ENCODE measurements at places on chromosomes 5 and 9.
A peak's percentile ranks its signal among the peaks of the same experiment; 100 is the strongest.

- no peak for DNase-seq
Observed at GRCh38 chr9:114784721-114785279, 21.0 kb downstream of the TNFSF15 start.

- DNase-seq = no peak
Observed at GRCh38 chr9:78133751-78134150, 102.1 kb upstream of the CEP78 start.

GRCh38 chr9:134624621-134625181 is 16.9 kb upstream of the COL5A1 start:
- DNase-seq = no peak

DNA sequence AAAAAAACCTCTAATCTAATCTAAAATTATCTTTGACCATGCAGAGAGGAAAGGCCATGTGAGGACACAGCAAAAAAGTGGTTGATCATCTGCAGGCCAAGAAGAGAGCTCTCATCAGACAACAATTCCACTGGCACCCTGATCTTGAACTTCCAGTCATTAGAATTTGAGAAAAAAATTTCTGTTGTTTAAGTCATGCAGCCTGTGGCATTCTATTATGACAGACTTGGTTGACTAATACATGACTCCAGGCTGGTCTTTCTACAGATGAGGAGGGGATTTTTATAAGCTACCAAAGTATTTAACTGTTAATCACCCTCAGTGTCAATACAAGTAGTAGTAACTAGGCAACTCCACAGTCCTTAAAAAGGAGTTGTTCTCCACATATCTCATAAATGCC is 358.5 kb upstream of the RGMB start:
- DNase-seq = no peak

DNA sequence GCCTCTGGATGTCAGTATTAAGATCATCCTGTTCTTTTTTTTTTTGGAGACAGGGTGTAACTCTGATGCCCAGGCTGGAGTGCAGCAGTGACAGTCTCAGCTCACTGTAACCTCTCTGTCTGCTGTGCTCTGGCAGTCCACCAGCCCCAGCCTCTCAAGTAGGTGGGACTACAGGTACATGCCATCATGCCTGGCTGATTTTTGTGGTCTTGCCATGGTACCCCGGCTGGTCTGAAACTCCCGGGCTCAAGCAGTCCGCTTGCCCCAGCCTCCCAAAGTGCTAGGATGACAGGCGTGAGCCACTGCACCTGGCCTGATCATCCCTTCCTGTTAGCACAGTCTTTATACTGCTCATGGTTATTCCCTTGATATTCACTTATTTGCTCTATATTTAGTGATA is 3.5 kb downstream of the KDM4C start:
- DNase-seq = no peak

GRCh38 chr5:38752622-38753021 is 93.2 kb upstream of the OSMR start:
- no peak for DNase-seq

- DNase-seq = no peak
Observed at GRCh38 chr5:21058289-21058688, 1070.3 kb upstream of the CDH18 start.

DNA sequence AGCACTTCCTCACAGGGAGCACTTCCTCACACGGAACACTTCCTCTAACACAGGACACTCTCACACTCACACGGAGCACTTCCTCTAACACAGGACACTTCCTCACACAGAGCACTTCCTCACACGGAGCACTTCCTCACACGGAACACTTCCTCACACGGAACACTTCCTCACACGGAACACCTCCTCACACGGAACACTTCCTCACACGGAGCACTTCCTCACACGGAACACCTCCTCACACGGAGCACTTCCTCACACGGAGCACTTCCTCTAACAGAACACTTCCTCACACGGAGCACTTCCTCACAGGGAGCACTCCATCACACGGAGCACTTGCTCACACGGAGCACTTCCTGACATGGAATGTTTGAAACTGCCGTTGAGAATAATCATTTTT is 13.4 kb downstream of the POMT1 start:
- no peak for DNase-seq

- no peak for DNase-seq
Observed at GRCh38 chr5:165405340-165405739, 1899.9 kb downstream of the MAT2B start.

- DNase-seq = no peak
Observed at GRCh38 chr9:38035873-38036272, 33.2 kb downstream of the SHB start.

DNA sequence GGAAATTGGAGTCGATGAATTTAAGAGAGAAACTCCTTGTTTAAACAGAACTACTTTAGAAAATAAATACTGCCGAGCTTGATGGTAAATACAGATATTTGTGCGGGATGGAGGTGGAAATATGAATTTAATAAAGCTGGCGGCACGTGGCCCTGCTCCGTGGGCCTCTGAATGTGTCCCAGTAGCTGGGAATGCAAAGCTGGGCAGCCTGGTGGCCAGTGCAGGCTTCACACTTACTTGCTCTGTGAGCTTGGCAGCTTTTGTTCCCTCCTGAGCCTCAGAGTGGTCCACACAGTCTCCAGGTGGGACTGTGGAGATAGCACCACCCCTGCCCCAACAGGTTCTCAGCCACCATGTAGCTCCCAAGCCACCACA is 45.9 kb downstream of the BARX1 start:
- DNase-seq = no peak

DNA sequence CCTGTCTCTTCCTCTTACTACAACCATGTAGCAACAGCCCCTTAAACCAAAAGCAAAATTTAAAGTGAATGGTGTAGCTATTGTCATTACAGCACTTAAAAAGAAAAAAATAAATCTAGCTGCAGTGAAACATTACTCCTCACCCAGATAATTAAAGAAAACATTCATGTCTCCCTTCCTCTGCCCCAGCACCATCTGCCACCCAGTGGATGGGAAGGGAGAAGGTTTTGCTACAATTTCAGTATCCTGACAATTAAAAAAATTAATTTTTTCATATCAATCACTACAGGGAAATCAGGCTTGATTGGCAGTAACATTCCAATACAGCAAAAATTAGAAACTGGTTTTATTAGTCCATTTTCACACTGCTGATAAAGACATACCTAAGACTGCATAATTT is 147.4 kb upstream of the PUM3 start:
- no peak for DNase-seq

GRCh38 chr5:147659166-147659929 is 123.2 kb downstream of the JAKMIP2 start:
- DNase-seq = no peak

DNA sequence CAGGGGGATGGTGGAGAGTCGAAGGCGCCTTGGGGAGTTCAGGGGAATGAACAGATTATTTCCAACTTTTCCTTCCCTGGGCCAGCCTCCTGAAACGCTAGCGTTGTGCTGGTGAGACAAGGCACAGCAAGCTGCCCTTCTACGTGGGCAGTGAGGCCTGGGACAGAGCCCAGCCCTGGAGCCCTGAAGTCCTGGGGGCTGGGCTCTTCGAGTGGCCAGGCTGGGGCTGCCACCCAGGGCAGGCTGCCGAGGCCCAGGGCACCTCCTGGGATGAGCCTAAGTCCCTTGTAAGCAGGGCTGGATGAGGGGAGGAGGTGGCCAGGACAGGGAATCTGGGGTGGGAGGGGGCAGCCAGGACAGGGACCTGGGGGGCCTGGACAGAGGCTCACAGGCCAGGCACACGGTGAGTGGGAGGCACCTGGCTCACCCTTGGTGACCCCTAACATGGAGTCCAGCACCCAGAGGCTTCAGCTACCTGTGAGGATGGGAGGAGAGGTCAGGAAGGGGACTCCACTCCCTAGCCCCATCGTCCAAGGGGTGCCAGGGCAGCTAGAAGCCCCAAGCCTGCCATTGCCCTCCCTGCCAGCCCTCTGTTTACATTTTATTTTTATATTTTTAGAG is 1.3 kb upstream of the LCN12 start:
- DNase-seq = no peak

DNA sequence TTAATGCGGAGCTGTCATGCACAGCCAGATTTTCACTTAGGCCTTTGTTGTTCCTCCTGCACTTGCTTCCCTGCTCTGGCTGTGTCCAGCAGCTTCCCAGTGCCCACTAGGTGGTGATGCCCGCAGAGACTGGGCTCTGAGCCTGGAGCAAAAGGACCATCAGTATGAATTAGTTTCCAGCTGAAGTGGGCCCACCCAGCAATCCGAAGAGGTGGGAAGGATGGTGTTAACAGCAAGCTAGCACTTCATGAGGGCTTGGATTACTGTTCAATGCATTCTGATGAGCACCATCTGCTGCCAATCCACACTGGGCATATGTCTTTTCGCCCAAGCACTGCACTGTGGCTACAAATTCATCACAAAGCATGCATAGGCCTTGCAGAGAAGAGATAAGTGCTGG is 459.1 kb downstream of the SPOCK1 start:
- DNase-seq = no peak

GRCh38 chr5:87769157-87769556 is 356.4 kb upstream of the CCNH start:
- DNase-seq = no peak

- no peak for DNase-seq
Observed at GRCh38 chr5:32600054-32600622, 14.8 kb downstream of the SUB1 start.

DNA sequence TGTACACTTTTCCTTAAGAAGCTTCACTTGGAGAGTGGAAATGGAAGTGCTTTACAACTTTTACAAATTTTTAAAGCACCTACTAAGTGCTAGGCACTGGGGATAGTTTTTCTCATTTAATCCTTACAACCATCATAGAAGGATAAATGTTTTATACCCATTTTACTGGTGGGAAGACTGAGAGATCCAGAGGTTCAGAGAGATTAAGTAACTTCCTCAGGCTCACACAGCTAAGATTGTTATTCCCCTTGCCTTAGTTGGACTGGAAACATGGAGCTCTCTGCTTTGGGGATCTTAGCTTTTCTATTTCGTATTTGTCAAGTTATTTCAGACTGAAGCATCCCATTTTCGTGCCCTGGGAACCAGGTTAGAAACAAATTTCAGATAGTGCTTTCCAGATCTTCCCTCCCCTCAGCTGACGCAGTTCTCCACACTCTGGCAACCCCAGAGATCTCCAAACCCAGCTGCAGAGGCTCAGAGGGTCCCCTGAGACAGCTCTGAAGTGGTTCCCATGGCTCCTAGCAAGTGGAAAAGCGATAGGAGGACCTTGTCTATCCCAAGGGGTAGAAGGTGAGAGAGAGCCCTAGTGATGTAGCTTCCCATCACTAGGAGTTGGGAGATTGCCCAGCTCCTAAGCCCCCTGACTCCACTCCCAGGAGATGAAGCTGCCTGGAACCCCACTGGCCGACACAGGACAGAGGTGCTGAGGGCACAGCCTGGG is 16.2 kb upstream of the GABBR2 start:
- DNase-seq = no peak

GRCh38 chr9:72680593-72681282 is 159.3 kb downstream of the TMC1 start:
- DNase-seq = no peak

DNA sequence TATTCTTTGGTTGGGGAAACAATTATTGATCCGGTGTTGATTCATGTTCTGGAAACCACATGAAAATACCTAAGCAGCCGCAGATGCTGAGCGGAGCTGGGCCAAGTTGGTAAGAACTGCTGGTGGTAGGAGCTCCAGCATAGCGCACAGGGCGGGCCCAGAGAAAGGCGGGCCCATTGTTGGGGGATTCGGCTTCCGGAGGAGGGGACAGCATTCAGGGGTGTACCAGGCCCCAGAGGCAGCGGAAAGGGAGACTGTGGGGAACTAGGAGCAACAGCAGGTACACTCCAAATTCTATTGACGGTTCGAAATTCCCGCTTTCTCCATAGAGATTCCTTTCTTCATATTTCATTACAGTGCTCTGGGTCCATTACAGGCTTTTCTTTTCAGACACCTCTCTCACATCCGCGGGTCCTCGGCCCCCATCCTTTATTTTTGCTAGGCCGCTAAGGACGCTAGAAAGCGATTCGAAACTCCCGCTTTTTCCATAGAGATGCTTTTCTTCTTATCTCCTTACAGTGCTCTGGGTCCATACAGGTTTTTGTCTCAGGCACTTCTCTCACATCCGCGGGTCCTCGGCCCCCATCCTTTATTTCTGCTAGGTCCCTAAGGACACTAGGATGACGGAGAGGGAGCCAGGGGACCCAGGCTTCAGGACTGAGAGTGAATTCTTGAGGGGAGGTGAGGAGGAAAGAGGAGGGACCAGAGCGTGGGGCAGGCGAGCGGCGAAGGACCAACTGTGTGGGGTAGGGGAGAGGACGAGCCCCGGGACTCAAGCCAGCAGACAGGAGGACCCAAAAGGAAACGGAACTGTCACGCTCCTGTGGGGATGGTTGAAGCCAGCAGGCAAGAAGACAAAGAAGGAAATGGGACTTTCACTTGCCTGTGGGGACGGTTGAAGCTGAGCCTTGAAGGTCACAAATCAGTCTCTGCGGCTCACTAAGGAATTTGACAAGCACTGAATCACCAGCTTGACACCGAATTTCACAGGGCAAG is at the start of gene CCDC152:
CCDC152 (plus strand) TSS at position 213 of the 996 bp plus-strand sequence. CDS start 2,304 bp downstream, outside the sequence.
- no peak for DNase-seq

DNA sequence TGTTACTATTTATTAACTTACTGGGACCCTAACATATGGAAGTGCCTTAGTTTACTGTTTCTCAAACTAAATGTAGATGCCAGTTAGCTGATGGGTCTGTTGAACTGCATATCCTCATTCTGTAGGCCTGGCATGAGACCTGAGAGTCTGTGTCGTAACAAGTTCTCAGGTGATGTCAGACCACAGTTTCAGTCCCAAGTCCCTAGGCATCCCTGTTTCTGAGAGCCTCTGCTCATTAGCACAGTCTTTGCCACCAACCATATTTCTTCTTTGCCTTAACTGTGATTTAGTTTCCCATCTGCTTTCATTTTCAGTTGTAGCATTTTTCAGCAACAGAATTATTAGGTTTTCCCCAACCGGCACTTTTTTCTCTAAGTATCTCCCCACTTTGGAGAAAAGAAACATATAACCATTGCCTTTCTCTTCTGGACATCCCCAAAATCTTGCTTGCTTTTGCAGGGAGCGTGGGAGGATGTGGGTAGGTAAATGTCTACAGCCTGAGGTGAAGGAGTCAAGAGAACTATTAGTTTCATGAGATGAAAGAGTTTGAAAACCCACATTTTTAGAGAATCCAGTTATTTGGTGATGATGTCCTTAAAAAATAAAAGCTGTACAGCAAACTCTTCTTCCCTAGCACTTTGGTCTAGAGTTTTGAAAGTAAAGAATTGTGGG is 74.6 kb downstream of the NUDT12 start:
- no peak for DNase-seq

GRCh38 chr5:125874057-125874456 is 549.2 kb upstream of the GRAMD2B start:
- DNase-seq = no peak

- DNase-seq = peak; percentile 47
Observed at GRCh38 chr5:154972476-154973080, 31.7 kb downstream of the MRPL22 start.

GRCh38 chr9:130276121-130276520 is 10.6 kb downstream of the HMCN2 start:
- no peak for DNase-seq

Data from nephron progenitor cell (in vitro differentiated cells).